Endodermal cell (in vitro differentiated cells): ENCODE measurements at places on chromosomes 5 and 9.

DNA sequence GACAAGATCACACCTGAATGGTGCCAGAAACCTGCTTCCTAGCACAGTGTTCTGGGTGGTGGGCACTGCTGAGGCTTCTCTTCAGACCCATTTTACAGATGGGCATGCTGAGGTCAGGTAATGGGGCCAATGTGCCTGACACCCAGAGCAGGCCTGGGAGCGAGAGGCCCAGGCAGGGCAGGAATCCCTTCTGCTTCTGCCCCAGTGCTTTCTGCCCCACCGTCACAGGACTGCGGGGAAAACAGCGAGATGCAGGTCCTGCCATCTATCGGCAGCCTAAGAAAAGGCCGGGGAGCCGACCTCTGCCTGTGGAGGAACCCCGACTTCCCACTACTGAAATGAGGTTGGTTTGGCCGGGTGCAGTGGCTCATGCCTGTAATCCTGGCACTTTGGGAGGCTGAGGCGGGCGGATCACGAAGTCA, 22.8 kb upstream of the RNU6ATAC start:
- DNase-seq = no peak

DNA sequence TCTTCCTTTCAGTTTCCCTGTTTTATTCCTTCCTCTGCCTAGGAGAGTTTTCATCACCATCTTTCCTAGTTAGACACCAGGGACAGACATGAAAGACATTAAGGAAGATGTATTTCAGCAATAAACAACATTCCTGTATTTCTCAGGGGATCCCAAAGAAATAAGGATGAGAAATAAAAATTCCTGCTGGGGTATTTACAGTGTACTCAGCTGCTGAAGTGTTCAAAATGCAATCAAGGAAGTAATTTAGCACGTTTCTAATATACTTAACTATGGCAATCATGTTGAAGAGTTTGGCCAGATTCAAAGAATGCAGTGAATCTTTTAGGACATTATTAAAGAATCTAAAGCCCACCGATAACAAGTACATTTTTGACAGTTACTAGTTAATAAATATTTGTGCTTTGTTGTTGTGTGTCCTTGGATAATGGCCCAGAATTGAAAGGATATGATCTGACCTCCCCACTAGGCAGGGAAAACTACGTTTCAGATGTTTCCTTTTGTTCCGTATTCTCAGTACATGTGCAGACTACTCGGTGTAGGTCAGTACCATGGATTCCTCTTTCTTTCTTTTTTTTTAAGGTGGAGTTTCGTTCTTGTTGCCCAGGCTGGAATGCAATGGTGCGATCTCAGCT, 46.8 kb downstream of the INIP start:
- DNase-seq = no peak

GRCh38 chr5:69250593-69250992, 15.9 kb downstream of the CDK7 start:
- DNase-seq = no peak

GRCh38 chr5:40360685-40361084, 319.0 kb upstream of the PTGER4 start:
- DNase-seq = no peak

DNA sequence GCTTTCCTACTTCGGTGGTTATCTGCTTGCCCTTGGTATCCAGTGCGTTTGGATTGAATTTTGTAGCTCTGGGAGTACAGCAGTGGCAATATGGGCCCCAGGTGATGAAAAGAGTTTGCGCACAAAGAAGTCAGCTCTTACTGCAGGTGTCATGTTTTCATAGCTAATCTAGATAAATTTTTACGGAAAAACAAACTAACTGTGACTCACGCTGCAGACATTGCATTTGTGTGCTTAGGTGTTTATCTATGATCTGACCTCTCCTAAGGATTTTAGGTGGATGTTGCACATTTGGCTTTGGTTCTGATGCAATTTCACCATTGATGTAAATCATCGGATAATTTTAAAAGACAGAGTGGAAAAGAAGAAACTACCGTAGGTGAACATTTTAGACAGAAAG, 92.1 kb downstream of the VCAN start:
- no peak for DNase-seq

GRCh38 chr5:128925973-128926372, 39.3 kb upstream of the SLC27A6 start:
- DNase-seq = no peak

DNA sequence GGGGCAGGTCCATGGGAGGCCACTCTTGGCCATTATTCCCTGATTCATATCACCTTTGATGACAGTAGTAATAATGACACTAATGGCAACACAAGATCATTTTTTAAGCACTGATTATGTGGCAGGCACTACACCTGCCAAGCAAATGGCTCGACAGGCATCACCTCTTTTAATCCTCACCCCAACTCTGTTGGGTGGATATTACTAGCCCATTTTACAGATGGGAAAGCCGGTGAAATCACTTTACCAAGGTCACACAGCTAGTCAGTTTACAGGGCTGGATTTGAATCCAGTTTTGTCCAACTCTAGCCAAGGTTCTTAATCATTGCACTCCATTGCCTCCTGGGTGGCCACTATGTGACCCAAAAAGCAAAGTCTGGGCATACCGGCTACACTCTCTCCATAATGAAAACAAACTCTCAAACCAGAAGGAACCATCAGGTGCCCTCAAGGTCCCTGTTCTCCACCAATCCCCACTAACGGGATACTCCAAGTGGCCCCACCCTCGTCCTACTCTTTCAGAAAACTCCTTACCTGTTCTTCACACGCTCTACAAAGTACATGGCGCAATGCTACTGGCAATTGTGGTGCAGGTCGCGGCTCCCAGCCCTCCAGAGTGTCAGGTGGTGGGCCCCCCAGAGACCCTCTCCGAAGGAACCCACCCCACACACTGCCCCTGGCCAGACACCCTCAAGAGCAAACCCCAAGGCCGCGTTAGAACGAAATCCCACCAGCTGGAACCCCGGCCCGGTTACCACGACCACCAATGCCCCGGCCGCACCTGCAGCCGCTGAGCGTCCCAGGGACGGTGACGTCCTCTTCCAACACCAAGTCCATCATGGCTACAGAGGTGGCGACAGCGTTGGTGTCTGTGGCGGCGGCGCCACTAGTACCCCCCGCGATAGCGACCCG, 572 bp downstream of the CDK5RAP2 start:
- no peak for DNase-seq

GRCh38 chr9:113707953-113708695, 168.0 kb upstream of the ZNF618 start:
- DNase-seq = peak; percentile 32

DNA sequence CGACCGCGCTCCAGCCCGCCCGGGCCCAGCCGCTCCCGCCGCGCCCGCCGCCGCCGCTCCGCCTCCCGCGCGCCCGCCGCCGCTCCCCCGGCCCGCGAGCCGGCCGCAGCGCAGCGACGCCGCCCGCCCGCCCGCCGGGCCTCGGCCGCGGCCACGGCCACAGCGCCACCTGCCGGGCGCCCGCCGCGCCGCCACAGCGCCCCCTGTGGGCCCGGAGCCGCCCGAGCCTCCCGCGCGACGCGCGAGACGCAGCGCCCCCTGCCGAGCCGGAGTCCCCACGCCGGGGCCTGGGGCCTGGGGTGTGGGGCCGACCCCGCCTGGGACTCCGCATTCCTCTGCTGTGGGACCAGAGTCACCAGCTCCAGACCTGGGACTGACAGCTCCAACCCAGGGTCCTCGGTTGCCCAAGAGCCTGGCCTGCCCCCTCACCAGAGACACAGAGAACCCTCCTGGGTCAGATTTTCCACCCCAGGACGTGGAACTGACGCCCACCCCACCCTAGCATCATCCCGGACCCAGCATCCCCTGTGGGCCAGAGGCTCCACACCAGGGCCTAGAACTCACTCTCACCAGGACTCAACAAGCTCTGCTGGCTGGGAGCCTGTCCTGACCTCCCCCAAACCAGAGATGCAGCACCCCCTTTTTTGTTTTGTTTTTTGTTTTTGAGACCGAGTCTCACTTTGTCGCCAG, at the start of gene RAPGEF1:
TSS of gene RAPGEF1 (minus strand) at position 118 of the 690 bp plus-strand sequence. CDS start 246 bp downstream, outside the sequence.
- peak; percentile 86 for DNase-seq

- DNase-seq = no peak
Measured at GRCh38 chr9:134442085-134442474, 115.8 kb downstream of the RXRA start.

DNA sequence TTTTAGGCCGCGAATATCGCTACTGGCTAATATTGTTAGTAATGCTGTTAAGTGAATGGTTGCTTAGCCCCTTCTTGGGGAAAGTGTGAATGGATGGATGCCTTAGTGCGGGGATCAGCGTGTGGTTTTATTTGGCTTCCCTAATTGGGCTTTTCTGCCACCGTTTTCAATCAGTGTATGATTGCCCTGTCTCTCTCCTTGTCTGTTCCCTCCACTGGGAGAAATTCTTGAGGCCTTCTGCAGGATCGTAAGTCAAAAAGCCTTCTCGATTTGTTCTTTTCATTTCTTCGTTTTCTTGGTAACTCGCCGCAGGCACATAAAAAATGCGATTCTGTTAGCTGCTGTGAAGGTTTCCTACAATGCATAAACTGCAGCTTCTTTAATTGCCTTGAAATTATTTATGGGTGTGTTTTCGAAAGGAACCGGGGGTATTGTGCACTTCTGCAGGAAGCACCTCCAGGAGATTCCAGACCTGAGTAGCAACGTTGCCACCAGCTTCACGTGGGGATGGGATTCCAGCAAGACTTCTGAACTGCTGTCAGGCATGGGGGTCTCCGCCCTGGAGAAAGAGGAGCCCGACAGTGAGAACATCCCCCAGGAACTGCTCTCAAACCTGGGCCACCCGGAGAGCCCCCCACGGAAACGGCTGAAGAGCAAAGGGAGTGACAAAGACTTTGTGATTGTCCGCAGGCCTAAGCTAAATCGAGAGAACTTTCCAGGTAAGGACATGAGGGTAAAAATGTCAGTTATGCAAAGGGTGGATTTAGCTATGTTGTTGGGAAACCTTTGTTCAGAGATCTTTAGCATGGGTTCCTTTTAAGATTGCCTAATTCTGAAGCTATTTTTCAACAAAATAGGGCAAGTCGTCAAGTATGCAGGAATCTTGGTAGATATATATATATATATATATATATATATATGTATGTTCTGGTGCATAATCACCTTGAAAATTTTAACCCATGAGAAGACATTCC, 700 bp downstream of the SKP2 start:
- DNase-seq = peak; percentile 65
